ENCODE measurements at places on chromosomes 16 and 17.

DNA sequence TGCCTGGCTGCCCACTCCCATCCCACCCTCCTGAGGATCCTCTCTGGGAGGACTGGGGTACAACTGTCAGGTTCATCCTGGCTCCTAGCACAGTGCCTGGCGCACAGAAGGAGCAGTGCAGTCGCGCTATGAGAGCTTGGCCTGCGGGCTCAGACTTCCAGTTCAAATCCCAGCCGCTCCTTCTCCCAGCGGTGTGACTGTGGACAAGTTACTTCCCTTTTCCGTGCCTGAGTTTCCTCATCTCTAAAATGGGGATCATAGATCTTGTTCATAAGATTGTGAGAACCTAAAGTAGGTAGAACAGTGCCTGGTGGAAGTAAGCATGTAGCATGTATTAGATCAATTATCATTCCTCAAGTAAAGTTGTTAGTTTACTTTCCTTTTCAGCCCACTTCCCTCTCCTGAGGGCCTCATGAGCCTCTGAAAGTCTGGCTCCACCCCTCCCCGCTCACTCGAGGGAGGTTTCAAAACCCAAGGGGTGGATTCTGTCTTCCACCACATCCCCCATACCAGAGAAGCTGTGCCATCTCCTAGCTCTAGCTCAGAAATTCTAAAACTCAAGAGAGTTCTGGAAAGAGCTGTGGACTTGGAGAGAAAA, 19.9 kb upstream of the COL1A1 start:
- DNase-seq: no peak

- no peak for DNase-seq
Observed at GRCh38 chr17:30905742-30906100, 317 bp downstream of the TEFM start.

GRCh38 chr17:17508019-17508535, 11.9 kb upstream of the RASD1 start:
- no peak for DNase-seq

- no peak for DNase-seq
Observed at GRCh38 chr17:69405096-69405495, 9.4 kb upstream of the MAP2K6 start.

- DNase-seq: no peak
Observed at GRCh38 chr16:67169011-67169451, 1.3 kb upstream of the NOL3 start.

GRCh38 chr17:56979091-56979480, 1.2 kb downstream of the SCPEP1 start:
- DNase-seq: no peak

GRCh38 chr16:74560912-74561311, 46.0 kb downstream of the GLG1 start:
- no peak for DNase-seq

DNA sequence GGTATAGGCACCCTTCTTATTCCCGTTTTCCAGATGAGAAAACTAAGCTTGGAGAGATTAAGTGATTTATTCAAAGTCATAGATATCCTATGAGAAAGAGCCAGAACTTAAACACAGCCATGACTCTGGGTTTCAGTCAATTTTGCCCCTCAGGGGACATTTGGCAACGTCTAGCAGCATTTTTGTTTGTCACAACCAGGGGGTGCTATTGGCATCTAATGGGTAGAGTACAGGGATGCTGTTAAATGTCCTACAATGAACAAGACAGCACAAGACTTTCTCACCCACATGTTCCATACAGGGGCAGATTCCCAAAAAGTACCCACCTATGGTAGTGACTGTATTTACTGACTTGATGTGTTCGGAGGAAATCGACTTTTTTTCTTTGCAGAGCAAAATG, 4.8 kb upstream of the SHISA9 start:
- no peak for DNase-seq

GRCh38 chr16:29927070-29927905, 1.3 kb upstream of the KCTD13 start:
- DNase-seq: no peak

- DNase-seq: no peak
Observed at GRCh38 chr16:81808933-81809480, 29.9 kb downstream of the PLCG2 start.

GRCh38 chr17:8859027-8859803, 8.3 kb downstream of the PIK3R6 start:
- no peak for DNase-seq

- DNase-seq: no peak
Observed at GRCh38 chr17:50355701-50356341, 9.9 kb downstream of the XYLT2 start.

- no peak for DNase-seq
Observed at GRCh38 chr16:31273676-31274075, 13.9 kb downstream of the ITGAM start.
